ENCODE measurements at places on chromosomes 1 and 21. TPM values are rescaled to one million over a fixed set of nuclear protein-coding genes. Genes with fewer than 3 reads are reported as not detected.

Gene UMODL1
- total RNA-seq = 0.10 TPM

Gene TP53BP2
- total RNA-seq = 42.3 TPM

Gene SELENBP1
- 7.2 TPM for total RNA-seq

Gene GPA33
- 1.2 TPM for total RNA-seq

Gene TRNAU1AP
- total RNA-seq = 21.7 TPM

Gene FABP3
- 20.4 TPM for total RNA-seq

Gene RPE65
- total RNA-seq = 0.91 TPM

Gene NTNG1
- 8.1 TPM for total RNA-seq

Data from astrocyte (in vitro differentiated cells and primary cell).